Brain microvascular endothelial cell (primary cell): ENCODE measurements at places on chromosomes 12 and 14.
A peak's percentile ranks its signal among the peaks of the same experiment; 100 is the strongest.

- DNase-seq: no peak
Observed at GRCh38 chr14:39880106-39880695, 448.0 kb upstream of the FBXO33 start.

- no peak for DNase-seq
Observed at GRCh38 chr12:31578632-31579031, 12.3 kb downstream of the DENND5B start.

DNA sequence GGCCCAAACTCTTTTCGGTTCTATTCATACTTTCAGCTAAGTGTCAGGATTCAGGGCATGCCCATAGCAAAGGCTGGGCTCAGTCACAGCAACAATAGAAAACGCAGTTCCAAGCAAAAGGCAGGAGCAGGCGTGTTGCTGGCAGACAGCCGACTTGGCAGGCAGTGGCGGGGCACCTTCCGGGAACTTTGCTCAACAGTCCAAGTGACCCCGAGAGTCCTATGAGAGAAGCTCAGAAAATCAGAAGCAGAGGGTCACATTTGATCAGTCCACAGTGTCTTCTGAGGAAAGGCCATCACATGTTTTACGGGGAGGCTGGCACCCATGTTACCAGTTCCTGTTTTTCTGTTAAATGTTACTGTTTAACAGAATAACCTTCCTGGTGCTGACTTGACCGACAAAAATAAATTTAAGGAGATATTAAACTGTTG is 115.0 kb downstream of the DACT1 start:
- no peak for DNase-seq

GRCh38 chr12:99529966-99530365 is 117.6 kb upstream of the GARIN6 start:
- DNase-seq: peak; percentile 23

DNA sequence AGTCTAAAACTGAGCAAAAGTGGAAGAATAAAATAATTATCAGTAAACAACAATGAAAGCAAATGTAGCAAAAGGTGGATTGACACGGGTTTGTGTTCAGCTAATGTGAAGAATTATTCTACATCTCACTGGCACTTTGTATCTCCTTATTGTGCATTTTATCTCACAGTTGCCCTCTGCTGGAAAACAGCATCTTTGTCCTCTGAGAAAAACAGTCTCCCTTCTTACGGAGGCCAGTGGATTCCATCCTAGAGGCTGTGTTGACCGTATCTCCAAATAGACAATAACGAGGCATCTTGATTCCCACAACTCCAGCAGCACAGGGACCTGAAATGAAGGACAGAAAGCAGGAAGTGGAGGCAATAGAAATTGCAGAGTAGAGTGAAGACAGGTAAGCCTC is 51.3 kb upstream of the PLBD1 start:
- peak; percentile 22 for DNase-seq

- no peak for DNase-seq
Observed at GRCh38 chr14:32559590-32559989, 230.5 kb downstream of the AKAP6 start.

GRCh38 chr14:100410056-100410565 is 87.0 kb downstream of the SLC25A47 start:
- peak; percentile 86 for DNase-seq

GRCh38 chr14:30223385-30223785 is 295.7 kb upstream of the PRKD1 start:
- DNase-seq: peak; percentile 76

DNA sequence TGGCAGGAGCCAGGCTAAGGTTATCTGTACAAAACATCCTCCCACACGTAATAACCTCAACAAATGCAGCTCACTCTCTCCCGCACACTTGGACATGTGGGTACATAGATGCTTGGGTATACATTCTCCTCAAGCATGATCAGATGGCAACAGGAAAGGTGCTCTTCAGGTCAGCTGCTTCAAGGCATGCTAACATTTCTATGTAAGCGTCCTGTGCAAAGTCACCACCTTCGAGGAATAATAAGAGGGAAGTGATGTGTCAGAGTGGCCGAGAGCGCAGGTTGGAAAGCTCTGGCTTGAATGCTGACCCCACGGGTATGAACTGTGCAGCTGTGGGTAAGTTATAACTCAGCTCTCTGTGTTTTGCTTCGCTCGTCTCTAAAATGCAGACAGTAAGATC is 24.2 kb upstream of the SLC6A12 start:
- no peak for DNase-seq

DNA sequence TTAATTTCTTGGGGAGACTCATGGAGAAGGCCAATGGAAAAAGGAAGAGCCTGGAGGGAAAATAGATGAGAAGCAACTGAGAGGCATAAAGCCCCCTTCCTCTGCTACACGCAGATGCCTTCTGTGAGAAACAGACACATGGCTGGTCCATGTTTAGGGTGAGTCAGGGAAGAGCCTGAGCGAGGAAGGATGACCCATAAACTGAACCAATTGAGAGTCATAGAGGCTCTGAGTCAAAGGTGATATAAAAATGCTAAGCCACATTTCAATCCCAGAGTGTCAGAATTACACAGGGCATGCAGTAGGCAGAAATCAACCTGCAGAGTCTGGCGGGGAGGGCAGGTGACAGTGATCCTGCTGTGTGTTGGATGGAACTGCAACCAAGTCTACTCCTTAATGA is 30.1 kb upstream of the NEDD1 start:
- peak; percentile 16 for DNase-seq

GRCh38 chr14:87483271-87484260 is 509.4 kb downstream of the GALC start:
- DNase-seq: peak; percentile 1

DNA sequence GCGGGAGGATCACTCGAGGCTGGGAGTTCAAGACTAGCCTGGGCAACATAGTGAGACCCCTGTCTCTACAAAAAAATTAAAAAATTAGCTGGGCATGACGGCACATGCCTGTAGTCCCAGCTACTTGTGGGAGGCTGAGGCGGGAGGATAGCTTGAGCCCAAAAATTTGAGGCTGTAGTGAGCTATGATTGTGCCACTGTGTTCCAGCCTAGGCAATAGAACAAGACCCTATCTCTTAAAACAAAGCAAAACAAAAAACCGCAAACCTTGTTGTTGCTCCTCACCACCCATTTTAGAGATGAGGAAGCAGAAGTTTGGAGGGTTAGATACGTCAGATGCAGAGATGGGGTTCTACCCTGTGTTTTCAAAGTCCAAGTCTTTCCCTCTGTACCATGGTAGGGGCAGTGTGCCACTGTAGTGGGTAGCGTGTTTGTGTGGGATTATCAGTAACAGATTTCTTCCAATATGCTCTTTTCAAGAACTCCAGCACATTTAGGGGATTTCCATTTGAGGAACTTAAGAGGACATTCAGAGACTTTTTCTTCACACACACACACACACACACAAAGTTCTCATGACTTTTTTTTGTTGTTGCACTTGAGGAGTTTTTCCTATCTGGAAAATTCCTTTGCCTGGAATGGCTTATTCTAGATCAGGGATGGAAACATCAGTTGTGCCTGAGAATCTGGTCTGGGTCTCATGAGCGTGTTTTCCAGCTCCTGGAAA is 186.5 kb downstream of the CHST11 start:
- no peak for DNase-seq

- no peak for DNase-seq
Observed at GRCh38 chr14:106396999-106397398, 870.6 kb downstream of the TMEM121 start.

DNA sequence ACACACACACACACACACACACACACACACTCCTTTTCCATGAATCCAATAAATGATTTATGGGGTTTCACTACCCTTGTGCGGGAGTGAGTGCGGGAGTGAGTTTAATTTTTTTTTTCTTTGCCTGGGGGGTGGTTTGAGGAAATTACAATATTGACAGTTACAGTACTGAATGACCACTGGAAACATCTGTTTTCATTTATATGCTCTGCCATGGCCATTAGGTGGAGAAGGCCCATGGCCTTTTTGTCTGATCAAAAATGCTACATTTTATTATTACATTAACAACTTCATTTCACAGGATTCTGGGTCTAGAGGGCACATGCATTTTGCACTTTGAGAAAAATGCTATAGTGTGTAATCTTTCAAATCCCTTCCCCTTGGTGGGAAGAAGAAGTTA is 5.9 kb downstream of the TBX3 start:
- no peak for DNase-seq

DNA sequence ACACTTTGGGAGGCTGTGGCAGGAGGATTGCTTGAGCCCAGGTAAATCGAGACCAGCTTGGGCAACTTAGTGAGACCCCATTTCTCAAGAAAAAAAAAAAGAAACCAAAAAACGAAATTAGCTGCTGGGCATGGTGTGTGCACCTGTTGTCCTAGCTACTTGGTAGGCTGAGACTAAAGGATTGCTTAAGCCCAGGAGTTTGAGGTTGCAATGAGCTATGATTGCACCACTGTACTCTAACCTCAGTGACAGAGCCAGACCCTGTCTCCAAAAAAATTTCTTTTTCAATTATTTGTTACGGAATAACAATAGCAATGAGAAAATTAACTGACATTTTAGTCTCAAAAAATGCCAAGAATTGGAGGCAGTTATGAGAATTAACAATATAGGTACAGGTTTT is 128.0 kb downstream of the CCDC91 start:
- DNase-seq: no peak
